ENCODE measurements at places on chromosomes 6 and 20. TPM values are rescaled to one million over a fixed set of nuclear protein-coding genes. Genes with fewer than 3 reads are reported as not detected.

The FAM83B gene
- total RNA-seq = 0.49 TPM

The GGTLC1 gene
- not detected for total RNA-seq

The ACTR5 gene
- 9.3 TPM for total RNA-seq

The SLC26A8 gene
- total RNA-seq = 3.2 TPM

The LAMA2 gene
- 11.8 TPM for total RNA-seq
